T-helper 17 cell (primary cell): ENCODE measurements at places on chromosomes 16 and 17.
A peak's percentile ranks its signal among the peaks of the same experiment; 100 is the strongest.

DNA sequence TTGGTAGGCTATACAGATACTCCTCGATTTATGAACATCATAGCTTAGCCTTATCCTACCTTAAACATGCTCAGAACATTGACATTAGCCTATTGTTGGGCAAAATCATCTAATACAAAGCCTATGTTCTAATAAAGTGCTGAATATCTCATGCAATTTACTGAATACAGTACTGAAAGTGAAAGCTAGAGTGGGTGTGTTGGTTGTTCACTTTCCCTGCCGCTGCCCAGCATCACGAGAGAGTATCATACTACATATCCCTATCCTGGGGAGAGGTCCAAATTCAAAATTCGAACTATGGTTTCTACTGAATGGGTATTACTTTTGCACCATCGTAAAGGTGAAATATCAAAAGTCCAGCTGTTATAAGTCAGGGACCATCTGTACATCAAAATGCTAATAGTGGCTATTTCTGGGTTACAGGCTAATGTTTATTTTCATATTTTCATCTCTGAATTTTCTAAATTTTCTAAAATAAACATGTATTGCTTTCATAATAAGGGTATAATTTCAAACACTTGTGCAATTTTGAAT, 54.5 kb downstream of the NACA2 start:
- DNase-seq, result no peak

DNA sequence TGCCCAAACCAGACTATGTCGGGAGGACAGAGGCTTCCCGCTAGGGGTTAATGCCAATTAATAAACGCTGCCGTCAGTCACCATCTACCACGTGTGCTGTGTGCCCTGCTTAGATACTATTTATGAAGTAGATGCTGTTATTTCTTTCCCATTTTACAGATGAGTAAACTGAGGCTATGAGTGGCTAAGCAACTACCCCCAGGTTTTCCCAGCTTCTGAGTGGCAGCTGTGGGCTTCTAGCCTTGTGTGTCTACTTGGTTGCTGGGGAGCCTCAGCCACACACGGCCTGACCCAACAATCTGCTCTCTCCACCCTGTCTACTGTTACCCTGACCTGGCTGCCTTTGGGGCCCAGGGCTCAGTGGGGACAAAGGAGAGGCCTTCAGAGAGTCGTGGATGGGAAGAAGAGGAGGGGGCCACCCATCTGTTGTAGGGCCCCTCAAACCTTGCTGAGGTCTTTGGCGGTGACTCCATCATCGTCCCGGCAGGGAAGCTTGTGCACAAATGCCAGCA, 7.1 kb downstream of the GIT1 start:
- DNase-seq, result no peak

DNA sequence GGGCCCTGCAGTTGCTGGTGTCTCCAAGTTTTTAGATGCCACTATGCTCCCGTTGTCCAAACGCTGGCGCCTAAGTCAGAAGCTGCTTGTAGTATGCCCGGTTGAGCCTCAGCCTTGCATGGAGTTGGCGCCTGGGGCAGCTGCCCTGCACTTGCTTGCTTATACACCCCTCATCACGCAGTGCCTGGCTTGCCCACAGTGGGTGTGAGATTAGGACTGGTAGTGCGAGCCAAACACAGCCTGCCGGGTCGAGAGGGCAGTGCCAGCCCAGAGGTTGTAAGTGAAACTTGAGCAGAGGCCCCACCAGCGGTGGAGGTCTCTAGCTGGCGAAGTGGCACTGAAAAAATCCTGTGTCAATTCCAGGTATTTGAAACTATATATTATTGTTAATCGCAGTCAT, 90.3 kb downstream of the ITFG1 start:
- no peak for DNase-seq

DNA sequence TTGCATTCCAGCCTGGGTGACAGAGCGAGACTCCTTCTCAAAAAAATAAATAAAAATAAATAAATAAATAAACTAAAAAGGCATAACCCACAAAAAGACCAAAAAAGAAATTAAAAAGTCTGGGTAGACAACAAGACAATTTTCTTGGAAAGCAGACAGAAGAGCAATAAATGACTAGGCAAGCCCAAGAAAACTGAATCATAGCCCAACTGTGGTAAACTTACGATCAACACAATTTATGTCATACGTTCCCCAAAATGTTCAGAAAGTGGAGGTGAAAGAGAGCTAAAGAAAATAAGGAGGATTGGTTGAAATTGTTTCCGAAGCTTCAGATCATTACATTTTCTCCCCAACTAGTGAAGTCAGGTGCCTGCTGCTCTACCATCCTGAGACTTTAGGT, 31.3 kb upstream of the C17orf78 start:
- no peak for DNase-seq

GRCh38 chr17:69350911-69351310, 24.0 kb upstream of the ABCA5 start:
- DNase-seq, result no peak

DNA sequence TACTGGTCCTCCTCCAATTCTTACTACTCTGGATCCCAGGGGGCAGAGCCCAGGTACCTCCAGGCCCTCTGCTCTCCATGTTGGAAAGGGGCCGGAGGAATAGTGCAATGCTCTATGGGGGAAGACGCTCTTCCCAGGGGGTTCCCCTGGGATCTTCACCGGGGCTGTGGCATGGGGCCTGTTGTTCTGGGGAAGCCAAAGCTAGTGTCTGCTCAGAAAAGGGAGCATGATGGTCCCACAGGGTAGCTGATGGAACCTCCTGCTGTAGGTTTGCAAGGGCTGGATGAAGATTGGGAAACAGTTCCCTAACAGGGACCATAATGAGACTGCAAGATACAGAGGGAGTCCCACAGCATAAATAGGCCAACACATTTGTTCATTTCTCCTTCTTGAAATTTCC, 114.7 kb downstream of the IRX5 start:
- no peak for DNase-seq

DNA sequence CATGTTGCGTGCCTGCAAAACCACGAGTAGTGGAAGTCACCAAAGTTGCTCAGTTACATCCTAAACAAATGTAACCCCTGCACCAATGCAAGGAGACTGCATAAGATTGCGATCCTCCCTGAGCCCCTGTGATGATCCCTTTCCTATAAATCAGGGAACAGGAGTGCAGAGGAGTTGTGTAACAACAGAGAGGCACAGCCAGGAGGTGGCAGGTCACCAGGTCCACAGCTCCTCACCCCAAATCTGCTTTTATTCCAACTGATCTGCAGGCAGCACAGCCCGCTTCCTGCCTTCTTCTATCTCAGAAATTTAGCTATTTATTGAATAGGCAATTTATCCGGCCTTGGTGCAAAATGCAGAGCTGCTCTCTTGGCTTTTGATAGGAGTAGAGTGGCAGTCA, 36.0 kb upstream of the MRTFB start:
- DNase-seq, result no peak

GRCh38 chr17:9894231-9894630, 10.8 kb downstream of the RCVRN start:
- DNase-seq, result no peak

- no peak for DNase-seq
Observed at GRCh38 chr16:46801428-46802049, 29.4 kb downstream of the C16orf87 start.

- no peak for DNase-seq
Observed at GRCh38 chr17:81884520-81884919, 6.9 kb downstream of the ALYREF start.

GRCh38 chr17:64682261-64683181, 20.4 kb upstream of the SMURF2 start:
- no peak for DNase-seq

- no peak for DNase-seq
Observed at GRCh38 chr17:65374966-65375365, 186.5 kb downstream of the AXIN2 start.

DNA sequence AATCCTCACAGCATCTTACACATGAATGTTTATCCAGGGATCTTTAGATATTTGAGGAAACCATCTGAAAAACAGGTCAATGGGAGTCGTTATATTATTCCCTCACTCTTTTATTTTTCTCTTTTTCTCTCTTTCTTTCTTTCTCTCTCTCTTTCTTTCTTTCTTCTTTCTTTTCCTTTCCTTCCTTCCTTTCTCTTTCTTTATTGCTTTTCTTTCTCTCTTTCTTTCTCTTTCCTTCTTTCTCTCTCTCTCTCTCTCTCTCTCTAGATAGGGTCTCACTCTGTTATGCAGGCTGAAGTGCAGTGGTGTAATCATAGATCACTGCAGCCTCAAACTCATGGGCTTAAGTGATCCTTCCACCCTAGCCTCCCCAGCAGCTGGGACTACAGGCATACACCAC, 20.3 kb upstream of the OR4D1 start:
- no peak for DNase-seq

GRCh38 chr17:535198-535597, 179.4 kb downstream of the VPS53 start:
- no peak for DNase-seq

DNA sequence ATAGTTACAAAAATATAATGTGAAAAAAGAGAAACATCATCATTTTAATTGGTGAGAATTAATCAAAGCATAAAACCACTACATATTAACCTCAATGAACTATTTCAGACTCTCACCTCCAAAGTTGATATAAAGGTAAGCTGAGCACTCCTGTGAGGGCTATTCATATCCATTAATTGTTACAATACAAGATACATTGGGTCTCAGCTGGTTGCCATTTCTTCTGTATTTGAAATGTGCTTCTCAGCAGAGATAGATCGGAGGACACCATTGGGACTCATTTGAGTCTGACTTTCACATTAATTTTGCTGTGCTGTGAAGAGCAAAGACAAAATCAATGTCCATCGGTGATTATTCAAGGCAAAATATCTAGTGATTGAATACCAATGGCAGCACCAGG, 459.5 kb upstream of the GOT2 start:
- no peak for DNase-seq

DNA sequence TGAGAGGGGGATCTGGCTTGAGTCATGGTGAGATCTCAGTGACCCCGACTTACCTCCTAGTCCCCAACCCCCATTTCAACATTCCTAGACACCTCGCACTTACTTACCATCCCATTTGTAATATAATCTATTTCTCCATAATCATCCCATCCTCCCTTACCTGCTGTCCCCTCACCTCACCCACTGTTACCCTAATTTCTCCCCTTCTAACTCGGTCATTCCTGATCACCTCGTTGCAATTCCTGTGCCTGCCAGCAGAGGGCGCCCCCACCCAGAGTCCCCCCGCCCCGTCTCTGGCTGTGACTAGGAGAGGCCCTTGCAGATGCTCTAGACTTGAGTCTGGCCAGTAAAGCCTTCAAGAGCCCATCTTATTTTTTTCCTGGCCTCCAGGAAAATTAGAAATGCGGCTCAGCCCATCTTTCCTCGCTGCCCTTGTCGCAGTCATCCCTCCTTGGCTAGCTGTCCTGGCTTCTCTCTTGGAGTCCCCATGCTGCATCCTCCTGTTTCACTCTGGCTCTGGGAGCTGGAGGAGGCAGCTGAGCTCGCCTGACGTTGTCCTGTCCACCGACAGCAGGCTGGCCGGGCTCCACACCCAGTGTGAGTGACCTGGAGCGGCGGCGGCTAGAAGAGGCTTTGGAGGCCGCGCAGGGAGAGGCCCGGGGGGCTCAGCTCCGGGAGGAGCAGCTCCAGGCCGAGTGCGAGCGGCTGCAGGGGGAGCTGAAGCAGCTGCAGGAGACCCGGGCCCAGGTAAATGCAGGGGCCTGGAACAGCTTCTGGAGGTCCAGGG, 5.0 kb downstream of the TBKBP1 start:
- DNase-seq, result peak; percentile 68

- DNase-seq, result no peak
Observed at GRCh38 chr17:27315322-27315721, 21.4 kb downstream of the WSB1 start.

DNA sequence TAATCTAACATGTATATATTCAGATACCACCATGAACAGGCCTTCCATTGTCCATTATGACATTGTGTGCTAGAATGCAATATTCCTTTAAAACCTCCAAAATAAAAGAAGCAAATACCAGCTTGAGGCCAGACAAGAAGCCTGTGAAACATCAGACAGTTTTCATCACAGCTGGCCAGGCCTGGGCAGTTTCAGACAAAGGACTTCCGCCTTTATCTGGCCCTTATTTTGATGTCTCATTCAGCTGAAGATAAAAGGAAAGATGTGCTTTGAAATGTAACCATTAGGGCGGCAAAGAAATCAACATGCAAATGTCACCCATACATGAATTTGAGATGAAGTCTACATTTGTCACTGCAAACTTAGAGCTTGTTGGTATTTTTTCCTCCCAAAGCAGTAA, 737.5 kb downstream of the KCNJ2 start:
- no peak for DNase-seq

- DNase-seq, result no peak
Observed at GRCh38 chr17:76667786-76668453, 24.4 kb upstream of the ST6GALNAC1 start.

GRCh38 chr16:86854058-86854621, 275.8 kb downstream of the FOXL1 start:
- DNase-seq, result no peak

DNA sequence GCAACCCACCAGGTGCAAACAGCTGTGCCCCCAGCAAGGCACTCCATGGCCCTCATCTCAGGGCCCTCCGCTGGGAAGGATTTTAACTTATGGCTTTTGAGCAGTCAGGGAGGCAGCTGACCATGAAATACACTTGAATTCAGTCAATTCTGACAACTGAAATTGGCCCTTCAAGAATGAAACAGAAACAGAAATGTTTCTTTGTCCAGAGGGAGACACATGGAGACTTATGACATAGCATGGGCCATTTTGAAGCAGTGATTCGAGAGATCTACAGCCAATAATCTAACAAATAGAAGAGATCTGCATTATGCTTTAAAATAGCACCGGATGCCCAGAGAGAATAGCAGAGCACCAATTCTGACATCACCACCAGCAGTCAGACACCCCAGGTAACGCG, 7.5 kb downstream of the CACNG1 start:
- no peak for DNase-seq

GRCh38 chr17:26792486-26792885, 501.4 kb upstream of the WSB1 start:
- DNase-seq, result no peak

- no peak for DNase-seq
Observed at GRCh38 chr17:9971991-9972390, 66.9 kb upstream of the RCVRN start.

GRCh38 chr16:2148714-2149629, 547 bp downstream of the RAB26 start:
- DNase-seq, result no peak

DNA sequence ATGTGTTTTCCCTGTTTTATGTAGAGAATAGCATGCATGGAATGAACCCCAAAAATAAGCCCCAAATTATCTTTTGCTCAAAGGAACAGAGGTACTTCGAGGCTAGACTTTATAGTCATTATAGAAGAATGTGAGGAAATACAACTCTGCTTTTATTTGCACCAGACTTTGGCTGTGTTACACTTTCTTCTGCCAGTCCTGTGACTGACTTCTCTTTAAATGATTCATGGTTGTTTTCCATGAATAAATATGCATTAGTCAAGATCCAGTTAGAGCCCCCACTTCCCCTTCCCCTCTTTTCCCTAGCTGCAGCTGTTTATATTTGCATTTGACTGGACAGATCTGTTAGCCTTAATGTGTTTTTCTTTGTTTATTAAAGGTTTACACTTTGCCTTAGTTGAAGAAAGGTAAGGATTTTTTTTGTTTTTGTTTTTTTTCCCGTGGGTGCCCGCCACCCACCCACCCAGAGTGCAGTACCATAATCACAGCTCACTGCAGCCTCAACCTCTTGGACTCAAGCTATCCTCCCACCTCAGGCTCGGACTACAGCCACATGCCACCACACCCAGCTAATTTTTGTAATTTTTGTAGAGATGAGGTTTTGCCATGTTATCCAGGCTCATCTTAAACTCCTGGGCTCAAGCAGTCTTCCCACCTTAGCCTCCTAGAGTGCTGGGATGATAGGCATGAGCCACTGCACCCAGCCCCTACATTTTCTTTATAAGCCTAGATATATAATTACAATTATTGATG, 152.6 kb downstream of the CYB561 start:
- DNase-seq, result no peak
